ENCODE measurements at places on chromosomes 5 and 9.

DNA sequence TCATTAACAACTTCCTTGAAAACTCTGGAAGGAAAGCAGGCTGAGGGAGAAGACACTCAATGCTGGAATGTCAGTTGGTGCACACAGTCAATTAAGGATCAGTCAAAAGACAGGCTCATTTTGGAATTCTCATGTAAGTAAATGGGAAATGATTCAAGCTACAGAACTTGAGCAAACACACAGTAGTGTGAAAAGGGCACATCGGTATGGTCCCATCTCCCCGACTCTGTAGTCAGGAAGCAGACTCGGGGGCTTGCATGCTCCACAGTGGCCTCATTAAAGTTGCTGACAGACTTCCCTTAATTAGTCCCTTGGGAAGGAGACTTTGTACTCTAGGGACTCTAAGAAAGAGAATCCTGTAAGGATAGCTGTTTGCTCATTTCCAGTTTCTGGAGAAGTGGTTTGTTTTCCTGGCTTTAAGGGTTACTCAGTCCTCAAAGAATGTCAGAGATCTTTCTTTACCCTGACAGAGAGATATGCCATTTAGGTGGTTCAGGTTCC, 339.2 kb downstream of the ADAMTS6 start:
- H3K27ac ChIP-seq, result no peak overlapping the region
- no peaks in the 10 kb centered on the region for H3K27me3 ChIP-seq
- DNase-seq, result no peak
- no peaks in the 10 kb centered on the region for H3K36me3 ChIP-seq
- H3K4me3 ChIP-seq, result no peak overlapping the region

DNA sequence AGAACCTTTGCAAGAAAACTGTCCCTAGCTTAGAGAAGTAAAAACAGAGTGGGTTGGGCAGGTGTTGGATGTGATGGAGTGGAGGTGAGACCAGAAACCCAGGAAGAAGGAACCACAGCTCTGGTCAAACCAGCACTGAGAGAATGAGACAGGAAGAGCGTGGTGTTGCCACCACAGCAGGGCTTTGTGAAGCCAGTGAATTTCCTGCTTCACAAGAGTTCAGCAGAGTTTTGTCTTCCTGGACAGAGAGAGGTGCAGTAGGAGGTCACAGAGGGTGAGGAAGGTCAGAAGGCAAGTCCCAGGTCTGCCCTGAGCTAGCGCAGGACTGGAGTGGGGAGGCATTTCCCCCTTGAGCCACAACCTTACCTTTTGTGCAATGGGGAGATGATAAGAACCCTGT, 2306.2 kb upstream of the ACO1 start:
- no peaks in the 10 kb centered on the region for H3K4me1 ChIP-seq
- H3K36me3 ChIP-seq, result no peaks in the 10 kb centered on the region
- H3K27ac ChIP-seq, result no peak overlapping the region
- no peaks in the 10 kb centered on the region for H3K27me3 ChIP-seq
- H3K4me3 ChIP-seq, result no peak overlapping the region
- no peak for DNase-seq

- H3K4me3 ChIP-seq, result peak overlapping the region; percentile 88
- peaks cover 7% of the 10 kb centered on the region for H3K4me1 ChIP-seq
- H3K27ac ChIP-seq, result peak overlapping the region; percentile 98
- no peaks in the 10 kb centered on the region for H3K36me3 ChIP-seq
Observed at GRCh38 chr5:119071561-119071995, 691 bp downstream of the DMXL1 start.

DNA sequence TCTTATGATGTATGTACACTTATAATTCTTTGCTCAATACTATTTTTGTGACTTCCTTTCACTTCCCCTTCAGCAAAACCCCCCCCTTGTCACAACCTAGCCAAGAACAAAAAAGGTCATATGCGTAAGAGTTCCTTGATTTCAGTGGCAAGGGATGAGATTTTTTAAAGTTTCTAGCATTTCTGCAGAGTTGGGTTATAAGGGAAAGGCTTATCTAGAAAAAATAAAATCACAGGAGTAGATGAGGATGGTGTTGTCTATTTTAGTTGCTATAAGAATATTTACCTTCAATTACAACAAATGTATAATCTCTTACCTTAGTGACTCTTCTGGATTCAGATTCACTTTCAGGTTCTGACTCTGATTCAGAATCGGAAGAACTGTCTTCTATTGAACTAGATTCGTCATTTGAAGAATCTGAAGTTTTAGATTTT, 184.6 kb downstream of the AP3B1 start:
- no peaks in the 10 kb centered on the region for H3K27me3 ChIP-seq
- no peaks in the 10 kb centered on the region for H3K36me3 ChIP-seq
- no peak for DNase-seq
- no peaks in the 10 kb centered on the region for H3K4me1 ChIP-seq
- no peak overlapping the region for H3K27ac ChIP-seq

GRCh38 chr9:126618190-126618584, 4.5 kb downstream of the LMX1B start:
- H3K36me3 ChIP-seq, result no peaks in the 10 kb centered on the region
- no peak for DNase-seq
- H3K4me1 ChIP-seq, result peaks cover 11% of the 10 kb centered on the region

- H3K4me3 ChIP-seq, result no peak overlapping the region
- no peak overlapping the region for H3K27ac ChIP-seq
- no peaks in the 10 kb centered on the region for H3K36me3 ChIP-seq
- DNase-seq, result no peak
- H3K4me1 ChIP-seq, result no peaks in the 10 kb centered on the region
Observed at GRCh38 chr5:157603333-157604190, 28.0 kb upstream of the ADAM19 start.

DNA sequence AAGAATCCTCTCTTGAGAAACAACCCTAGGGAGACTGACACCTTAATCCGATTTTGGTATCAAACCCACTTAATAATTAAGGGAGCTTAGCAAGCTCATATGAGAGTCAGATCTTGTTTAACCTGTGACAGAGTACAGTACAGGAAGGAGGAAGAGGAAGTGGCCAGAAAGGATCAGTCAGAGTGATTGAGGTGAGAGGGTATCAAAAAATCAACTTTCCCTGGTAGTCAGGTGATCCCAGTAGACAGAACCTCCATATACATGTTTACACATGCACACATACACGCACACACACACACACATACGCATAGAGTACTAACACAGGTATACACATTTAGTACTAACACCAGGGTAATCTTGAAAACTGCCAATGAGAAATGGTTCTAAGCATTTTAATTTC, 56.8 kb downstream of the GLIS3 start:
- H3K4me3 ChIP-seq, result no peak overlapping the region
- H3K36me3 ChIP-seq, result no peaks in the 10 kb centered on the region
- DNase-seq, result no peak
- H3K27me3 ChIP-seq, result no peaks in the 10 kb centered on the region
- no peak overlapping the region for H3K27ac ChIP-seq

DNA sequence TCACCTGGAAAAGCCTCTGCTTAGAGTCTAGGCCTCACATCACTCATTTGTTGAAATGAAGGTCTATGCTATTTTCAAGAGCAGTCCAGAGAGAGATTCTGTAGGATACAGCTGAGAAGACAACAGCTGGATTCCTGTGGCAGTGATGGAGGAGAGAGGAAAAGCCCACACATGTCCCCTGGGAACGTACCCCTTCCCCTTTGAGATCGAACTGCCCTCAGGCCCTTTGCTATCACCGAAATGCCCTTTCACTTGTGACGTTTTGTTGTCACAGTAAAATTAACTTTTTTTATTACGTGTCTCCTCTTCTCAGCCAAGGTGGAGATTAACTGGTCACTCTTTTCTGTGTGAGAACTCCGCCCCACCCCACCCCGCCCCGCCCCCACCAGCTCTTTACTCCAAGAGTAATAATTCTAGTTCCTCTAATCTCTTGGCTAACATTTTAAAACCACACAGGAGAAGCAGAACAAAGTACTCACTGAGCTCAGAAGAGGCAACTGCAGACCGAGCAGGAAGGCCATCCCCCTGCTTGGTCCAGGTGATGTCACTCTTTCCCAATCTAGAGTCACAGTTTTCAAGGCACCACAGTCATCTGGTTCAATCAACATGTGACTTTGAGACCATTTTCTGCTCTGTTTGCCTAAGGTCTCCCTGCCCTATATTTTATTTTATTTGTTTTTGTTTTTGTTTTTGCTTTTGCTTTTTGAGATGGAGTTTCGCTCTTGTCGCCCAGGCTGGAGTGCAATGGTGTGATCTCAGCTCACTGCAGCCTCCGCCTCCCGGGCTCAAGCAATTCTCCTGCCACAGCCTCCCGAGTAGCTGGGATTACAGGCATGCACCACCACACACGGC, 105.6 kb downstream of the SUSD1 start:
- H3K36me3 ChIP-seq, result no peaks in the 10 kb centered on the region
- H3K27me3 ChIP-seq, result no peaks in the 10 kb centered on the region
- no peaks in the 10 kb centered on the region for H3K4me1 ChIP-seq
- H3K27ac ChIP-seq, result peak overlapping the region; percentile 33
- no peak for DNase-seq
